ENCODE measurements at places on chromosomes 3 and 15.

- no peak for DNase-seq
These were observed 45.2 kb upstream of the NR2F2 start for GRCh38 chr15:96285305-96285704.

DNA sequence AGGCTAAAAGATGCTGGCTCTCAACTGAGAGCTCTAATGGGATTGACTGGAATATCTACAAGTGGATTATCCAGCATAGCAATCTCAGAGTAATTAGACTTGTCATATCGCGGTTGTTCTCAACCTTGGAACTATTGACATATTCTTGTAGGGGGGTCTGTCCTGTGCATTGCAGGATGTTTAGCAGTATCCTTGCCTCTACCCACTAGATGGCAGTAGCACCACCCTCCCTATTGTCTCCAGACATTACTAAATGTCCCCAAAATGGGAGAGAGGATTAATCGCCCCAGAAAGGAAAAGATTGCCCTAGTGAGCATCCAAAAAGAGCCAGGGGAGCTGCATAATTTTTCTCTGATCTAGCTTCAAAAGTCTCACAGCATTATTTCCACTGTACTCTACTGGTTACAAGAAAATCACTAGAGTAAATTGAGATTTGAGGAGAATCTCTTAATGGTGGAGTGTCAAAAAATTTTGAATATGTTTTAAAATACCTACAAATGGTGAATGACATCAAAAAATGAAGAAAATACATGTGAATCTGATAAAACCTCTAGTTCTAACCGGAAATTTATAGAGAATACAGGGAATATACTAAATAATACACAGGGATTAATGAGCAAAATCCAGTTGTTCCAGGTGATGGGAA is 388.2 kb upstream of the AGTR1 start:
- no peak for DNase-seq

GRCh38 chr15:34436126-34436955 is 1.3 kb downstream of the GOLGA8A start:
- no peak for DNase-seq

GRCh38 chr3:142904639-142905436 is 16.0 kb upstream of the PCOLCE2 start:
- DNase-seq: no peak

DNA sequence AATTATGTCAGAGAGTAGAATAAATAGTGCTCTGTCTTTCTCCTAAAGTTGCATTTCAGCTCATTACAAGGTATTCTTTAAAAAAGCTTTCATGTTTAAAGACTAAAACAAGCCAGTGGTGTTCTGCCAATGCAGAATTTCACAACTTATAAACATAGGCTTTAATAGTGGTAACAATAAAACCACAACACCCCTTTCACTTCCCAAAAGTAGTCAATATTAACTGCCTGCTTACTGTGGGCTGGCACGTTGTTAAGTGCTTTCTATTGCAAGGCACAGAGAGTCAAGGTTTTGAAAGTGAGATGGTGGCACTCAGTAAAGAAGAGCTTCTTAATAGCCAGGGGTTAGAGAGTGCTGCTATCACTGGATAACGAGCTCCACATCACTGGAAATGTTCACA is 8.4 kb upstream of the RTP1 start:
- no peak for DNase-seq

DNA sequence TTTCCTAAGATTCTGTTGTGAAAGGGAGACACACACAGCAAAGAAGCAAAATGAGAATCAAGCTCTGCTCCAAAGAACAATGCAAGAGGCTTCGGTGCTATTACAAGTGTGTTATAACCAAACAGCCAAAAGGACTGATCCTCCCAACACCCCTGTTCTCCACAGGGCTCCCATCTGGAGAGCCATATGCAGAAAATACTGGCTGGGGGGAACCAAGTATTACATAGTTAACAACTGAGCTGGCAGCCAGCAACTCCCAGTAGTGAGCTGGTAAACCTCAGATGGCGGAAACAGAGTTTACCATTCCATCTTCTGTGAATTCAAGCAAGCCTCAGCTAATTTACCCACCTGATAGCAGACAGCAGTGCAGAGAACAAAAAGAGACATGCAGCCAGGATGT is 156.4 kb downstream of the NTRK3 start:
- no peak for DNase-seq

GRCh38 chr3:71341721-71342120 is 241.8 kb downstream of the FOXP1 start:
- DNase-seq: no peak

GRCh38 chr3:157023226-157023625 is 136.7 kb downstream of the CCNL1 start:
- DNase-seq: no peak

DNA sequence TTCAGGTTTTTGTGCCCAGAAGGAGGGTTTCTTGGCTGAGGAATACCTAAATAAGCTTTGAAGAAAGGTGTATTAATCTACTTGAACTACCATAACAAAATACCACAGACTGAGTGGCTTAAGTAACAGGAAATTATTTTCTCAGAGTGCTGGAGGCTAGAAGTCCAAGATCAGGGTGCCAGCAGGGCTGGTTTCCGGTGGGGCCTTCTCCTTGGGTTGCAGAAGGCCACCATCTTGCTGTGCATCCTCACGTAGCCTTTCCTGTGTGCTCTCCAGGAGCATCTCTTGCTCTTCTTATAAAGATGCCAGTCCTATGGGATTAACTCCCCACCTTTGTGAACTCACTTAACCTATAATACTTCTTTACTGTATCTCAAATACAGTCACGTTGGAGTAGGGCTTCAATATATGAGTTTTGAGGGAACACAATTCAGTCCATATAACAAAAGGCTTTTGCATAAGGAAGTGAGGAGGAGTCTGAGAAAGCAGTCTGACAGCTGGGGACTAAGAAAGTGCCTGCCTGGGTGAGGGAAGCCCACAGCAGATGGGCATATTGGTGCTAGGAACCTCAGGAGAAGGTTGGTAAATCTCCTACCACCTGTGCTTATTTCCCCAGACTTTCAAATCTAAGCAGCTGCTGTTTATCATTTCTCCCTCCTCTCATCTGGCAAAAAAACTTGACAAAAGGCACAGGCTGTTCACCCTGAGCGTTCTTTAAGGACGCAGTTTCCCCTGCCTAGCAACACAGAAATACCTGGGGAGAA is 89.6 kb upstream of the CBLB start:
- no peak for DNase-seq

- DNase-seq: no peak
These were observed 197.3 kb upstream of the HES1 start for GRCh38 chr3:193938613-193939012.

DNA sequence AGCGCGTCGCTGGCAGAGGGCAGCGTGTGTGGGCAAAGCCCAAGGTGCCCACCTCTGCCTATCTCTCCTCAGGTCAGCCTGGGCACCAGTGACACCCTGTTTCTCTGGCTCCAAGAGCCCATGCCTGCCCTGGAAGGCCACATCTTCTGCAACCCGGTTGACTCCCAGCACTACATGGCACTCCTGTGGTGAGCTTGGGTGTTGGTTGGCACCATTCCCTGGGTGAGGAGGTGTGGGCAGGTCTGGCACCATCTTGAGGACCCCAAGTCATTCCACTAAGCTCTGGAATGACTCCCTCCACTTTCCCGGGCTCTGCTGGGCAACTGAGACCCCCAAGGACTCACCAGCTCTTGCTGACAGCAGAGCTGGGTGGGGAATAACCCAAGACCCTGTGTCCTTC is 28.5 kb downstream of the XYLB start:
- no peak for DNase-seq

- DNase-seq: no peak
These were observed 94.7 kb upstream of the PDZRN3 start for GRCh38 chr3:73719413-73719851.

DNA sequence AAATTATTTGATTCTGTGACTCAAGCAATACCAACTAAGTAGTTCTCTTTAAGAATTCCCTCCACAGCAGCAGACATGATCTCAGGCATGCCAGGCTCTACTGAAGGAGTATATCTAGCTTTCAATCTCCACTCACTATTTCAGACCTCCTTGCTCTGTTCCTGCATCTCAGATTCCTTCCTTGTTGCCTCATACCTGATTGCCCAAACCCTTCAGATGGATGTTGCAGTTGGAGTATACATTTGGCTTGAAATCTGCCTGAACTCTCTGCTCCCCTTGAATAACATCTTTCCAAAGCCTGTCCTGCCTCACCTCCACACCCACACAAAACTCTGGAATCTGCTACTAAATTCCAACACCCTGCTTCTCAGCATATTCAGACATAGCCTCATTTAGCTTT is 19.8 kb upstream of the TM4SF4 start:
- DNase-seq: no peak

- DNase-seq: no peak
These were observed 79.5 kb downstream of the IQSEC1 start for GRCh38 chr3:12993517-12994356.

GRCh38 chr3:134737516-134737915 is 57.5 kb upstream of the EPHB1 start:
- DNase-seq: no peak

GRCh38 chr15:85611361-85611760 is 183.4 kb downstream of the KLHL25 start:
- DNase-seq: no peak

DNA sequence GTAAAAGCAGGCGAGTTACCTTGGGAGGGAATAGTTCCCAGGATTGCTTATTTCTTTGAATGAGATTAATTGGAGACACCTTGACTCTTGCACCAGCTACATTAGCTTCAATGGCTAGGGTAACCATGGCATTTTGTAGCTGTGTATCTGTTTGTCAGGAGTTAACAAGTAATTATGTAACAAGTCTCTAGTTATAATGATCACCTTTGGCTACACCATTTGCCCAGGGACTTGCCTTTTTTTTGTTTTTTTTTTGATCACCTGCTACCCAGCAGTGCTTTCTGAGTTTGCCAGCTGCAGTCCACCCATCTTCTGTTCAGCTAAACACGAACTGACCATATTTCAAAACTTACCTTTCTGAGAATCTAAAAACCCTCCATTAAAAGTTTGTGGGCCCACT is 2.2 kb downstream of the MED12L start:
- DNase-seq: no peak

DNA sequence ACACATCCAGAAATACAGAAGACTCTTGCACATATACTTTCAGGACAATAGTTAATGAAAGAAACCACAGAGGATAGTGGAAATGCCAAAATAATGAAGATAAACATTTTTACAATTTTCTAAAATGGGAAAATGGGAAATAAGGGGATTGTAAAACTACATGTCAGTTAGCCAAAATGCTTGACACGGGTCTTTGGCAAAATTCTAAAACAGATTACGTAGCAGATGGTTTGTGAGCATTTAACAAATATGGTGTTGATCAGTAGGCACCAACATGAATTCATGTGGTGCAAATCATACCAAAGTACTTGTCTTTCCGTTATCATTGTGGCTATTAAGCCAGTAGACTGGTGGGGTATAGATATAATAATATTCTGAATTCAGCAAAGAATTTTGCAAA is 348.5 kb upstream of the ROBO1 start:
- no peak for DNase-seq

DNA sequence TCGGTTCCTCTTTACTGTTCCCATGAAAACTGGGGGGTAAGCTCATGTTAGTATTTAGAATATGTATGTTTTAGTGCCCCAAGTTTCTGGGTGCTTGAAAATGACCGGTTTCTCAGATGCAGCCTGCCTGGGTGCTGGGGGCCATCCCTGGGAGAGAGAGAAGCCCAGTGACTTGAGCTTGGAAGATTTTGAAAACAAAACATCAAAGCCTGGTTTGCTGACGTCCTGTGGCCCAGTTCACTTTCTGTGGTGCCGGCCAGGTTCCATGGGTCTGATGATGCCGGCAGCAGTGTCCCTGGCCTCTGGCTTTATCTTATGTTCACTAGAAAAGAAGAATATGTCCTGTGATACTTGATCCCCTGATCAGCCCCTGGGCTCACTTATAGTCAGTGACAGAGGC is 17.1 kb downstream of the APBA2 start:
- DNase-seq: no peak

DNA sequence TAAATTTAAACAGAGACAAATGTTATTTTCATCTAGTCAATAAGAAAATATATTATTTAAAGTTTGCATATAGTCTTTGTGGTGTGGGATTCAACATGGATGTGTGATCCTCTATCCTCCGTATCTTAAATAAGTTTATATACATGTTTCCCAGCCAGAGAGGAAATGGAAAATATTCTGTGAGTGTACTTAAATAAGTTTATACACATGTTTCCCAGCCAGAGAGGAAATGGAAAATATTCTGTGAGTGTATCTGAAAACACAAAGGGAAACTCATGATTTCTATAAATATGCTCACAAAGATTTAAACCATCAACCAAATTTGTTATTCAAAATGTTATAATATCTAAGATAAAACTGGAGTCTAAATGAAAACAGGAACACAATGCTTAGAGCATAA is 110.0 kb upstream of the MELTF start:
- DNase-seq: no peak
